ENCODE measurements at places on chromosomes 6 and 20.
A peak's percentile ranks its signal among the peaks of the same experiment; 100 is the strongest.

DNA sequence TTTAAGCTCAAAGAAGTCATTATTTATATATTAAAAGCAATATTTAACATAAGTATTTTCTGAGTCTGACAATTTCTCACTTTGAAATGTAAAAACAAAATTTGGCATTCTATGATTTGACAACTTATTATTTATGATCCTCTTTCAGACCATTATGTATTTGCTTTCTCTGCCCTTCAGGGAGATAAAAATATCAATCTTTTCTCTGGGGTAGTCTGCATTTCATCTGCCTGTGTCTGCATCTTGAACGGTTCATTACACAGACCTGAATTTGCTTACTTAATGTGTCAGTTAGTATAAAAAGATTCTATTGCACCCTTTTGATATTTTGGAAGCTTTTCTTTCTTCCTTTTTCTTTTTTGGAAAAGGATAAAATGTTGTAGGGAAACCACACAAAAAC lies 354.0 kb upstream of the RGS17 start:
- no peak for DNase-seq

DNA sequence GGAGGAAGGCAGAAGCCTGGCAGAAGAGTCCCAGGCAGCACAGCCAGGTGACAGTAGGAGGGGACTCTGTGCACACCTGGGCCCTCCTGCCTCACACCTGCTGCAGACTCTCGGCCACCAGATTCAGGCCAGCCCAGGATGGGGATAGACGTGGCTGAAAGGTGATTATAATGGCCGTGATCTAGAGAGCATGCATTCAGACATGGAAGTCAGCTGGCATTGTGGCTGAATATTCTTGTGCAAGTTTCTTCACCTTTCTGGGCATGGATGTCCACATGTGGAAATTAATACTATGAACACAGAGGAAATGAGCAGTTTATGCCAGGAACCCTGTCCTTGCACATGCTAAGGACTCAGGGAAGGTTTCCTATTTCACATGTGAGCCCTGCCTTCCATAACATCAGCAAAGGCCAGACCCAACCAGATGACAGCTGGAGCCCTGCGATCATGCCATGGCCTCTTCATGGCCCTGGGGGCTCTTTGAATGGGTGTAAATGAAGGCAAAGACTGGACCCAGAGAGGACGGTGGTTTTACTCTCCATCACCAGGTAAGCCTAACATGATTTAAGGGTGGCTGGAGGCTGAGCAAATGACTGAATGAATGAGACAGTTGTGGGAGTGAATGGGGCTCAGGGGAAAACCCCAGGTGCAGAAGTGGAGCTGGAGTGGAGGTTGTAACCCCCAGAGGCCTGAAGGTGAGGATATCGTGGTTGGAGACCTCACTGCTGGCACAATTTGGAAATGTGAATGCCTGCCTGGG lies 2.7 kb upstream of the RAET1L start:
- no peak for DNase-seq

DNA sequence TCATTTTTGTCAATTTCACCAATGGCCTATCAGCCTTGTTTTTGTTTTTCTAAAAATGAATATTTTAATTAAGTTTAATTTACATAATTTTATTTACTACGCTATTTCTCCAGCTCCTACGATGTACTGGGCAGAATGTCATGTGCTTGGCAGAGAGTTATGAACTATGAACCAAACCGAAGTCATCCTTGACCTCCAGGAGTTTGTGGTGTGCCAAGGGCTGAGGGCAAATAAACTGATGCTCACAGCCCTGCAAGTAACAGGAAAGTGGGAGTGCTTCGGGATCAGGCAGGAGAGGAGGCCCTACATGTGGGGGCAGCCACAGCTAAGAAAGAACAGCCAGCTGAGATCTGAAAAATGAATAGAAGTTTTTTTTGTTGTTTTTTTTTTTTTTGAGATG lies 38.6 kb downstream of the ZNF217 start:
- no peak for DNase-seq

- DNase-seq: no peak
Observed at GRCh38 chr20:6120491-6120988, 2.3 kb downstream of the FERMT1 start.

- DNase-seq: no peak
Observed at GRCh38 chr6:42118162-42119001, 24.0 kb downstream of the C6orf132 start.

DNA sequence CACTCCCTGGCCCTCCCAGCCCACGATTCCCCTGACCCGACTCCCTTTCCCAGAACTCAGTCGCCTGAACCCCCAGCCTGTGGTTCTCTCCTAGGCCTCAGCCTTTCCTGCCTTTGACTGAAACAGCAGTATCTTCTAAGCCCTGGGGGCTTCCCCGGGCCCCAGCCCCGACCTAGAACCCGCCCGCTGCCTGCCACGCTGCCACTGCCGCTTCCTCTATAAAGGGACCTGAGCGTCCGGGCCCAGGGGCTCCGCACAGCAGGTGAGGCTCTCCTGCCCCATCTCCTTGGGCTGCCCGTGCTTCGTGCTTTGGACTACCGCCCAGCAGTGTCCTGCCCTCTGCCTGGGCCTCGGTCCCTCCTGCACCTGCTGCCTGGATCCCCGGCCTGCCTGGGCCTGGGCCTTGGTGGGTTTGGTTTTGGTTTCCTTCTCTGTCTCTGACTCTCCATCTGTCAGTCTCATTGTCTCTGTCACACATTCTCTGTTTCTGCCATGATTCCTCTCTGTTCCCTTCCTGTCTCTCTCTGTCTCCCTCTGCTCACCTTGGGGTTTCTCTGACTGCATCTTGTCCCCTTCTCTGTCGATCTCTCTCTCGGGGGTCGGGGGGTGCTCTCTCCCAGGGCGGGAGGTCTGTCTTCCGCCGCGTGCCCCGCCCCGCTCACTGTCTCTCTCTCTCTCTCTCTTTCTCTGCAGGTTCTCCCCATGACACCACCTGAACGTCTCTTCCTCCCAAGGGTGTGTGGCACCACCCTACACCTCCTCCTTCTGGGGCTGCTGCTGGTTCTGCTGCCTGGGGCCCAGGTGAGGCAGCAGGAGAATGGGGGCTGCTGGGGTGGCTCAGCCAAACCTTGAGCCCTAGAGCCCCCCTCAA lies at the start of gene LTA:
Gene LTA, plus strand, starts transcription at position 249 of the 871 bp plus-strand sequence. Its CDS starts 454 bp downstream, at position 703.
- no peak for DNase-seq

DNA sequence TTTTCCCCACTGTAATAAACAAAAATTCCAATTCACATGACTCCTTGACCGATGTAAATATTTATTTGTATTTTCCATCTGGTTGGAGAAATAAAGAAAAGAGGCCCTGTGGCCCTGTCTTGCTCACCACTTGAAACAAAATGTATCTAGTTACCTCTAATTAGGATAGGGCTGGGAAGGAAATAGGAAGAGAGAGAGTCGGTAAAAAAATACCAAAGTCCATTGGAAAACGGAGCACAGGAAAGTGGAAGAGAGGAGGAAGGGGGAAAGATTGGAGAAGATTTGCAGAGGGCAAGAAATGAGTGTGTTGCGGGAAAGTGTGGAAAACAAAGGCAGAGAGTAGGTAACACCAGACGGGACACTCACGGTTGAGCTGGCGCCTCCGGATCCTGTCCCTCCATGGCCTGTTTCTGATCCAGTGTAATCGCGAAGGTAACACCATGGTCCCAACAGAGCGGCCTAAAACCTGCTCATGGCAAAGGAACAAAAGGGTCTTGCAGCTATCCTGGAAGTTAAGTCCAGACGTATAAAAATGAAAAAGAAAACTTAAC lies 105.8 kb upstream of the RIPOR2 start:
- DNase-seq: no peak

DNA sequence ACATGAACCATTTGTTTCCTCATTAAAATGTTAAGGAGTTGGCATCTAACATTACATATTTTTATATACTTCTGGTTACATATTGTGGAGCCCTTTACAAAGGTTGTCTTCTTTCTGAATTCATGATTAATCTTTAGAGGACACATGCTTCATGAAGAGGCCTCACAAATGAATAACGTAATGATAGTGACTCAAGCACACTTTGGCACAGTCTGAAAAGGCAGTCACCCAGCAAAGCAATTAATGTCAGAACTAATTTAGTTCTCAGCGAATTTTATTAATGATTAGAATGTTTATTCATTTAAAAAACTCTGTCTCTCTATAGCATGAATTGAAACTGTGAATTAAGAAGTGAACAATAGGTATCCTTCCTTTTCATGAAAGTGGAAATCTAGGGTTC lies 854.2 kb downstream of the PHF3 start:
- no peak for DNase-seq

DNA sequence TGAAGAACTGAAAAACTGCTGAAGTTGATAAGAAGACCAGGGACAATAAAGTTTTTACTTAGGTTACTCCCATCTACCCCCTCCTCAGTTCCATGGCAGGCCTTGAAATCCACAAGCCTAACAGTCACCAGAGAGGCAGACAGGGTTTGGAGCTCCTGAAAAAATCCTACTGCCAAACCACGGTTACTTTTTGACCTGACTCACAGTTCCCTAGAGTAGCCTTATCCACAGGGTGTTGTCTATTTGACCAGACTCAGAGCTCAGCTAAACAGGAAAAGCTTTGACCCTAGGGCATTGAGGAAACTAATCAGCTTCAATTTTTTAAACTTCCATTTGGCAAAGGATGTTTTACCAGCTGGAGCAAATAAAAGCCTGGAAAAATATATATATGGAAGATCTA lies 257.7 kb upstream of the NT5E start:
- peak; percentile 16 for DNase-seq

- no peak for DNase-seq
Observed at GRCh38 chr20:44112456-44112855, 74.5 kb downstream of the JPH2 start.

DNA sequence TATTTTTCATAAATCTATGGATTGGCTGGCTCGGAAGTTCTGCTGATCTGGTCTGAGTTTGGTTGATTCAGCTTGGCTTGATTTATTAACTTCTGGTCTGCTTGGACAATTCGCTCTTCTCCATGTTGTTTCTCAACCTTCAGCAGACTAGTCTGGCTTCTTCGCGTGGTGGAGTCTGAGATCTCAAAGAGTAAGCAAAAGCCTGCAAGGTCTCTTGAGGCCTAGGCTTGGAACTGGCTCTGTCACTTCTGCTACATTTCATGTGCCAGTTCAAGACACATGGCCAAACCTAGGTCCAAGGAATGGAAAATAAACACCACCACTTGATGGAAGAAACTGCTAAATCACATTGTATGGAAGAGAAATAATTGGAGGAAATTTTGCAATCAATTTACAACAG lies 115.1 kb upstream of the JAG1 start:
- DNase-seq: no peak

DNA sequence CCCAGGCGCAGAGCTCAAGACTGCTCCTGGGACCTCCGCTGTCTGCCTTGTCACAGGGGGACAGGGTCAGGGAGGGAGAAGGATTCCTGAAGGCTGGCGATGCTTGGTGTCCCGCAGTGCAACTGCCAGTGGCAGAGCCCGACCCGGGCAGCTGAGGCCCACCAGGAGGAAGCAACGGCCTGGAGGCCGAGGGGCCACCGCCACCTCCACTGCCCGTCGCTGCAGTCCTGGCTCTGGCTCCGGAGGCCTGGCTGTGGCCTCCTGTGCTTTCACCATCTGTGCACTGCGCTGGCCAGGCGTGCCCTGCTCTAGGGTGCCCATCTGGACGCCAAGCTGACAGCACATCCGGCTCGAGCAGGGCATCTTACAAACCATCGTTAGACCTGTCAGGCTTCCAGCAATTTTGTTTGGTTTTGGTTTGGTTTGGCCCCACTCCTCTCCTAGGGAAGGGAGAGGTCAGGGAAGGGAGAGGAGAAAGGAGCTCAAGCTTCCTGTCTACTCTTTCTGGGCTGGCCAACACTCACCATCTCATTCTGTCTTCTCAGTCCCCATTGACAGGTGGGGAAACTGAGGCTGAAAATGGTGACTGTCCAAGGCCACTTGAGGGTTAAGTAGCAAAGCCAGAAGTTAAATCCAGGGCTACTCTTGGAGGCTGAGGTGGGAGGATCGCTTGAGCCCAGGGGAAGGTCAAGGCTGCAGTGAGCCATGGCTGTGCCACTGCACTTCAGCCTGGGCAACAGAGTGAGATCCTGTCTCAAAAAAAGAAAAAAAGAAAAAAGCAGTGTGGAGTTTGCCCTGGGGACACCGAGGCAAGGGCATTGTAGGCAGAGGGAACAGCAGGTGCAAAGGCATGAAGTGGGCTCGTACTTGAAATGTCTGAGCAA lies 37.7 kb upstream of the NOL4L start:
- DNase-seq: no peak

GRCh38 chr6:159865226-159865920 lies 25.4 kb upstream of the MAS1 start:
- DNase-seq: no peak

DNA sequence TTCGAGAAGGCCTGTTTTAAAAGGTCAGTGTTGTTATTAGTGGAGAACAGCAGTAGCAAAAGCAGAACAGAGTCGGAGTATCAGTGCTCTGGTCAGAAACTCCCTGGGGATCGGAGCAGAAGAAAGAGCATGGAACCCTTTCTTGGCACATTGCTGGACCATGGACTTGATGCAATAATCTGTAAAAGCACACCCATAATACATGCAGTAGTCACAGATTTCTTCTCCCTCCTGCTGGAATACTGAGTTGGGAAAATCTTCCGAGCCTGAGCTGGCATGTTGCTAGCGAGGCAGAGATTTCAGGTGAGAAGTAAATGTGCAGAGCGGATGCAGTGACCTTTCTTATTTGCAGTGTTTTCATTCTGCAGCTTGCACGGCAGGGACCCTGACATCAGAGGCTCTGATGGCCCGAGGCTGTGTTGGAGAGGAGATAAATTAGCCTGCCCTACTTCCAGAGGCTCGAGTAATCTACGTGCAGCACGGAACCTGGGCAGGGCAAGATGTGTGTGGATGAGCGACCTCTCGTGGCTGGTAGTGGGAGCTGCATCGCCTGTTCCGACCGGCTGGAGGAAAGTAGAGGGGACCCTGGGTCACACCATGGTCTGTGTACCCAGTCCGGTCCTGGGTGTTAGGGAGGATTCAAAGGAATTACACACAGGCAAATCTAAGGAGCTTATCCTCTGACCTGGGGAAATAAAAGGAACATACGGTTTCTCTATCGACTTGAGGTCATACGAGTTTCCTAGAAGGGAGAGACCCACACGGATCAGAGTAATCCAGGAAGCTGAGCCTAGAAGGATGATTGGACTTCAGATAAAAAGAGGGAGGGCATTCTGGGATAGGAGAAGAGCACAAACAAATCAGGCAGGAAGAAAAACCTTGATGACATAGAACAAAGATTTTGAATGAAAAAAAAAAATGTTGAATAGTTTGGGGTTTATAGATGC lies 137.0 kb upstream of the STMND1 start:
- DNase-seq: peak; percentile 63

DNA sequence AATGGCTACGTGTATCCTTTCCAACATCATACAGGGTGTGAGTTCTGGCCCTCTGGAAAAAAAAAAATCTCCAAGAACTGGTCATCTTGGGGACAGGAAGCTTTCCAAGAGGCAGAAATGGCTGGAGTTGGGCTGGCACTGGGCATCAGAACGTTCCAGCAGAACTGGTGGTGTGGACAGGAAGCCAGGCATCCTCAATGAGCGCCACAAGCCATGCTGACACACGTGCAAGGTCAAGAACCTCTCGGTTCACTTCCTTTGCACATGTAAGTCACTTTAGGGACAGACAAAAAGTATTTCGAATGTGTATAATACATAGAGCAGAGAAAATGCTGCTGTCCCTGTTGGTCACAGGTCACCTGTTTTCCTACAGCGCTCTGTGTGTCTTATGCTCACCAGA lies 27.4 kb upstream of the RIN2 start:
- DNase-seq: no peak

GRCh38 chr20:5433352-5433751 lies 116.6 kb upstream of the PROKR2 start:
- DNase-seq: no peak

GRCh38 chr20:43799150-43799711 lies 72.4 kb upstream of the GTSF1L start:
- DNase-seq: no peak

GRCh38 chr6:11618533-11618932 lies 81.0 kb downstream of the TMEM170B start:
- no peak for DNase-seq

- no peak for DNase-seq
Observed at GRCh38 chr20:37452236-37452635, 68.8 kb upstream of the NNAT start.

Measured in foreskin melanocyte (primary cell).